ENCODE measurements at places on chromosomes 2 and 18.
A peak's percentile ranks its signal among the peaks of the same experiment; 100 is the strongest.

DNA sequence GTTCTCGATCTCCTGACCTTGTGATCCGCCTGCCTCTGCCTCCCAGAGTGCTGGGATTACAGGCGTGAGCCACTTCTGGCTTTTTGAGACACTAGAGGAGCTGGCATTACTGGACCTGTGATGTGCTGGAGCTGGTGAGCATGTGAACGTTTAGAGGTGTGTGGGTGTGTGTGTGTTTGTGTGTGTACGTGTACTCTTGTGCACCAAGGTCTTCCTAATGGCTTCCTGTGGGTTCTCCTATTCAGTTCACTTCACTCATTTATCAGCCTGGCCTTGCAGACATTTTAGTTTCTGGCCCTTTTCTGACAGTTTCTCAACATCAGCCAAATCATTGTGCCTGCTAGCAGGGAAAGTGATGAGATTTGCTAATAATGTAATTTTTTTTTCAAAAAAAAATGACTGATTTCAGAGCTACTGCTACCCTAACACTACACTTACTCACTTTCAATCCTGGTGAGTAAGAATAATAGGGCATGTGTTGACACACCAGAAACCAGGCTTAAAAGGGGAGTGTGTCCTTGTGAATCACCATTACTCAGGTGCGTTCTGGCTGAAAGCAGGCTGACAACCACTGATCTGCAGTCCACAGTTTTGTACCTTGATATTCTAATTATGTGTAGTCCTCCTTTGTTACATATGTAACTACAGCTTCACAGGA lies 41.0 kb upstream of the ACTR3 start:
- peak; percentile 25 for DNase-seq

- DNase-seq: no peak
Measured at GRCh38 chr2:73697606-73698005, 39.5 kb downstream of the TPRKB start.

DNA sequence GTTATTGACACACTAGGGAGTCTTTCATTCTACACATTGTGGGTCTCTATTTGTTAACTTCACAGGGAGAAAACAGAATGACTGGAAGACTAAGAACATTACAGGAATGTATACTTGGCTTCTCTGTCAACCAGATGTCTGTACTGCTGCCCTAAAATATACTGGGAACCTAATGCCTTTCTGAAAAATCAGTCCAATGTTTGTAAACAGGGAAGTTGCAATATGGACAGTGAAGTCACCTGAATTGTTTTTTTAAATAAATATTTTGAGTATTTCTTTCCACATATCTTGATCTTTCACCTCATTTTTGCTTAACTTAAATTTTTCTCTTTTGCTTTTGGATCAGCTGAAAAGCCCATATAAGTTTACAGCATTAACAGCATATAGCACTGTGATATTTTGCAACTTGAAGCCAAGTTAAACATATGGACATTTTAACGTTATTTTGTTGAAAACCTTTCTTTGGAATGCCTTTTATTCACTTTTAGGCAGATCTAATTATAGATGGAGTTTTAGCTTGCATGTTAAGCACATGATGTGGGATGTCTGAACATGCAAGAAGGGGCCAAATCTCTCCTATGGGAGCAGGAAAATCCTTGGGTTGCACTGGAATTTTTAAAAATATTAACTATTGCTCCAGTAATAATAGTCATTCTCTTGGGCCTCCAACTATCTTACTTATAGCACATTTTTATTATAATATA lies 137.7 kb upstream of the TWIST2 start:
- DNase-seq: no peak

GRCh38 chr18:74498712-74499627 lies 2.8 kb downstream of the CNDP2 start:
- DNase-seq: no peak

- no peak for DNase-seq
Measured at GRCh38 chr2:140154271-140154670, 1374.1 kb upstream of the NXPH2 start.

DNA sequence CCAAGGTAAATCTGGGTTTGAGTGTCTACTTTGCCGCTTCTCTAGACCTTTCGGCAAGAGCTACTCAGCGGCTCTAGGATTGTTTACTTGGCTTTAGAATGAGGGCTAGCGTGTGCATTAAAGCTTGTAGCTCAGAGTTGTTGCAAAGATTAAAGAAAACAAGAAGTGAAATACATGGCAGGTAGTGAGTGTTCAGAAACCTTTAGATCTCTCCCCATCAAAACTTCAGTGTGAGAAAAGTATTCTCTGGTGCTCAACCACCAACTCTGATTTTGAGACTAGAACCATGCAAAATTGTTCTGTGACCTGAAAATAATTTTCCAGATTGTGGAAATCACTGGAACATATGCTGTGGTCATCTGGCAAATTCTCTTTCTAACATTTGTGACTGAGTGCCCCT lies 512.0 kb downstream of the CMPK2 start:
- no peak for DNase-seq

All from A549 (cell line).